ENCODE measurements at places on chromosomes 1 and 21.

DNA sequence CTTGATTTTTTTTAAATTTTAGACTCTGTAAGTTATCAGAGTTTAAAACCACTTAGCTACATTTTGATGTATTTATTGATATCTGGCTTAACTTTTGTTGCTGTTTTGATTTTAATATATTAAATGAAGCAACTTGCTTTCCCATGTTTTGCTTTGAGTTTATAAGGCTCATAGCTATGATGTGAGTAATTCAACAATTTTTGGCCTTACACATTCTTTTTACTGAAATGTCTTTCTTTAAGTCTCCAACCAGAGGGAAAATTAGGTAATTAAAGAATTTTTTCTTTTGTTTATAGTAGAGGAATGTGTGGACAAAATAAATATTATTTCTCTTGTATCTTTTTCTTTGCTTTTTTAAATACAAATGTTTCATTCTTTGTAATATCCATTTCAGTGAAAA is 258.3 kb upstream of the ADAMTS5 start:
- no peak for DNase-seq

DNA sequence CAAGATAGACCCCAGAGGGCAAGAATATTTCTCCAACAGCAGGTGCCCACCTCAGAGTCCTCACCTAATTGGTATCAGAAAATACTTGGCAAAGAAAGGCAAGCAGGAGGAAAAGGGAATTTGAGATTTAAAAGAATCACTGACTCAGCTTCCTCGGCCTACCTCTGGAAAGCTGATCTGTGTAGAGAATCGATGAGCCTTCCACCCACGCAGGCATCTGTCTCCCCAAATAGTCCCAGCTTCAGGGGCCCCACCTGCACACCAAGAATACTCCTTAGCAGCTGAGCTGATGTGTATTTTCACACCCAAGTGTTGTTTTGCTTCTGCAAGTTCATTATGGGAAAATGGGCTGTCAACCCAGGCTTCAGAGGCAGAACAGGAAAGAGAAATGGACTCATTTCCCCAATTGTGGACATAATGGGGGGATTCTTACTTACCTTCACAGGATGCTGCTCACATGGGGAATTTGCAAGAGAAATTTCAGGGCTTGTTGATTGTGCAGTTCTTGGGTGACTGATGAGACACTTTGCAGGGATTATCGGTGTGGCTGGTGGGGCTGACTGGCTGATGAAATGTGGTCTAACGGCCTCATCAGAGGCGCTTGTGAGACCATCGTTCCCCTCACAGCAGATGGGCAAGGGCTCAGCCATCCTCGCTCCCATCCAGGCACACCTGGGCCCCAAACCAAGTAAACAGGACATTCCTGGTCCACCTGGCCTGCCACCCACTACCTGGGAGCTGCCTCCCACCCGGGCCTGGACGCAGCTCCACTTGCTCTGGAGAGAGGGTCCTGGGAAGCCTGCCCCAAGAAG is 436.3 kb downstream of the PTPRU start:
- no peak for DNase-seq

DNA sequence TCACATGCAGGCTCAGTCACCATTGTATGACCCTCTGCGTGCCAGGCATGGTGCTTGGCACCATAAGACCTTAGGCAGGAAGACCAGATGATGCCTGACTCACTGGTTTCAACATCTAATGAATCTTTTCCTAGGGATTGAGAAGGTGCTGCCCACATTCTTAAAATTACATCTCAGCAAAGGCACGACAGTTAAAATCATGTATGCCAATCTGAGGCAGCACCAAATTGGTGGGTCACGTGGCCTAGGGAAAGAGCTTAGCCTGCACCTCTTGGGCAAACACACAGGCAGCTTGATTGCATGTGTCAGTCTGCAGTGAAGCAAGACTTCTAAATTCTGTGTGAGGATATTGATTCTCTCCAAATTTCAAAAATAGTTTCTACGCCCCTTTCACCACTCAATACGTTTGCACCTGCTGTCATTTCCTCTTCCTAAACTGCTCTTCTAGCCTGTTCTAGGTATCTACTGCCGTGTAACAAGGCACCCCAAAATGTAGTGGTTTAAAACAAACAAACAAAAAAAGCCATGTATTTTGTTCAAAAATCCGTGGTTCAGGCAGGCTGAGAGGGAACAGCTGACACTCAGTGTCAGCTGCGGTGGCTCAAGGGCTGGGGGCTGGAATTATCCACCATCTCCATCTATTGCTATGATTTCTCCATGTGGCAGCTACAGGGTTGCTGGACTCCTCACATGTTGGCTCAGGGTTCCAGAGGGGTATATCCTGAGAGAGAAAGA is 160.2 kb upstream of the FGGY start:
- DNase-seq, result no peak

DNA sequence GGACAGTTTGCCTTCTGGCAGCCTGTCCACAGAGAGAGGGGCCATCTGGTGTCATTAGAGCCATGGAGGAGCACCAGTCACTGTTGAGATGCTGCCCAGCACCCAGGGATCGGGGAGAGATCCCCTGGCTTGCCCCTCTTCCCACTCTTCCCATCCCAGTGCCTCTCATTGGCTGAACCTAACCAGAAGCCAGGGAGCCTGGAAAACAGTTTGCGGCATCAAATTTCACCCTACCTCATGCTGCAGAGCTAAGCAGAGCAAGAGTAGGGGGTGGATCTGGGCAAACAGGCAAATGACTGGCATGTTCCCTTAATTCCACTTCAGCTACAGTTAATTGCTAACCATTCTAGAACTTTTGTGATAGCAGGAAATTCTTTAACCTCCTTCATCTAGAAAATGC is 19.1 kb downstream of the TRAF5 start:
- DNase-seq, result no peak

DNA sequence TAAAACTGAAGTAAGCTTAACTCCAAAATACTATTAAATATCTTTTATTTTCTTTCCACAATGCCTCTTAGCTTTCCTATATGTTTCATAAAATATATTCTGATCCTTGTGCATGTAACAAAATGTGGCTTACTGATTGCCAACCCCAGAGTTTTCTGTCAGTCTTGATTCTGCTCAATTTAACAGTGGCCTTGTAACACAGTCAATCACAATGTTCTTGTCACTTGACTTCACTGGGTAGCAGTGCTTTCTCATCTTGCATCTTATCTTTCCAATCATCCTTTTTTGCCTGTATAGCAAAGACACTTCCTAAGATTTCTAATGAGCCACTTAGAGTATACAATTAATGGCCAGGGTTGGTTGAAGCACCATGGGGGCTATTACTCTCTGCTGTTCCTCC is 19.9 kb upstream of the BRINP3 start:
- no peak for DNase-seq

- no peak for DNase-seq
Measured at GRCh38 chr1:100539836-100540536, 2.0 kb downstream of the GPR88 start.

DNA sequence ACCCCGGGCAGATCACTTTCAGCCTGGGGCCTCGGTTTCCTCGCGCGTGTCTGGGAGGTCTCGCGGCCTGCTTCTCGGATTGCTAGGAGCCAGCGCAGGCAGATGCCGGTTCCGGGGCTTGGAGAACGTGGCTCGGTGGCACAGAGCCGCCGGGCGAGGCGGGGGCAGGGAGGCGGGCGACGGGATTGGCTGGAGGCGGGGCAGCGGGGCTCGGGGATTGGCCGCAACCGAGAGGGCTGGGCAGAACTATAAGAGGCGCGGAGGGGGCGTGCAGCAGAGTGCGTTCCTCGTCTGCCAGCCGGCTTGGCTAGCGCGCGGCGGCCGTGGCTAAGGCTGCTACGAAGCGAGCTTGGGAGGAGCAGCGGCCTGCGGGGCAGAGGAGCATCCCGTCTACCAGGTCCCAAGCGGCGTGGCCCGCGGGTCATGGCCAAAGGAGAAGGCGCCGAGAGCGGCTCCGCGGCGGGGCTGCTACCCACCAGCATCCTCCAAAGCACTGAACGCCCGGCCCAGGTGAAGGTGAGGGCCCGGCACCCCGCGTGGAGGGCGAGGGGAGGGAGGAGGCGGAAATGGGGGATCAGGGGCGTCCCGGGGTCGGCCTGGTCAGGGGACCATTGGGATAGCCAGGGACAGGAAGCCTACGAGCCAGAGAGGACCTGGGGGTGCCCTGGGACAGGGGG is at the start of gene MFSD2A:
TSS of gene MFSD2A (plus strand) at position 276 of the 677 bp plus-strand sequence. CDS start at position 424, 148 bp downstream.
- peak; percentile 84 for DNase-seq

- DNase-seq, result no peak
Measured at GRCh38 chr1:1402072-1402900, 3.2 kb upstream of the CCNL2 start.

- DNase-seq, result no peak
Measured at GRCh38 chr1:55081905-55082296, 42.6 kb downstream of the PCSK9 start.

DNA sequence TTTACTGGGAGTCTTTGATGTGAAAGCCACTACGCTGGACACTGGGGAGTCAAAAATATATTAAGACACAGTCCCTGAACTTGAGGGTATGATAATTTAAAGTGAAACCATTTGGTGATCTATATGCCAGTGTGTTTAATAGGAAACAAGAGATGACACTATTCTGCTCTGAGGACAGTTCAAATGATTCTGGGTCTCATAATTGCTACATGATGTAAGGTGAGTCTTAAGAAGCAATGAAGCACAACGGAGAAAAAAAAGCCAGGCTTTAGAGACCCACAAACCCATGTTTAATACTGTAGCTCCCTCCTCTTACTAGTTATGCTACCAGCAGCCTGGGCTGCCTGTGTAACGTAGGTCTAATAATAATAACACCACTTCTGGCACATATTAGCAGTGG is 14.2 kb upstream of the LRRC8D start:
- no peak for DNase-seq

GRCh38 chr1:234962340-234962989 is 166.2 kb downstream of the TOMM20 start:
- DNase-seq, result no peak
